ENCODE measurements at places on chromosomes 7 and 10.
A peak's percentile ranks its signal among the peaks of the same experiment; 100 is the strongest.

DNA sequence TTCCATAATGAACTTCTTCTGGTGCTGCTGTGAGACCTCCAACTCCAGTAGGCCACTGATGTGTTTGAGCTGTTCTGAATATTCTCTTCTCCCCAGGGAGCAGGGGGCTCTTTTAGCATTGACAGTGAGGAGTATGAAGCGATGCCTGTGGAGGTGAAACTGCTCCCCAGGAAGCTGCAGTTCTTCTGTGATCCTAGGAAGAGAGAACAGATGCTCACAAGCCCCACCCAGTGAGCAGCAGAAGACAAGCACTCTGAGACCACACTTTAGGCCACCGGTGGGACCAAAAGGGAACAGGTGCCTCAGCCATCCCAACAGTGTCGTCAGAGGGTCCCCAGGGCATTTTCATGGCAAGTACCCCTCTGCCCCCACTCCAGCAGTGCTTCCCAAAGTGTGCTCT is 49.3 kb downstream of the DENND11 start:
- DNase-seq, result no peak

DNA sequence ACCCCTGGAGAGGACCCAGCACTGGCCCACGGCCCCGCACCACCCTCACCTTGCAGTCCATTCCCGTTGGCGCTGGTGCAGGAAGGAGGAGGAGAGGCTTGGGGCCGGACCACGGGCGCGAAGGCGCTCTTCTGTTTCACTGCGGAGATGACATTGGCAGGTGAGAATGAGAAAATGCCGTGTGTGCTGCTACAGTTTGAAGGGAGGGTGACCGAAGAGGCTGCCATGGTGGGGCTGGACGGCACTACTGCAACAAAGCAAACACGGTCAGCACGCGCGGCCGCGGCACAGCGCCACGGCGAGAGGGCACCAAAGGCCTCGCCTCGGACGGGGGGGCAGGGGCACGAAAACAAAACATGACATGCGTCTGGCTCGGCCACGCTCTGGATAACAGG is 123.9 kb downstream of the EBF3 start:
- DNase-seq, result no peak

GRCh38 chr7:33423646-33424020 is 294.3 kb downstream of the BBS9 start:
- no peak for DNase-seq

- DNase-seq, result no peak
These were observed 50.1 kb upstream of the DNAAF5 start for GRCh38 chr7:676246-676971.

DNA sequence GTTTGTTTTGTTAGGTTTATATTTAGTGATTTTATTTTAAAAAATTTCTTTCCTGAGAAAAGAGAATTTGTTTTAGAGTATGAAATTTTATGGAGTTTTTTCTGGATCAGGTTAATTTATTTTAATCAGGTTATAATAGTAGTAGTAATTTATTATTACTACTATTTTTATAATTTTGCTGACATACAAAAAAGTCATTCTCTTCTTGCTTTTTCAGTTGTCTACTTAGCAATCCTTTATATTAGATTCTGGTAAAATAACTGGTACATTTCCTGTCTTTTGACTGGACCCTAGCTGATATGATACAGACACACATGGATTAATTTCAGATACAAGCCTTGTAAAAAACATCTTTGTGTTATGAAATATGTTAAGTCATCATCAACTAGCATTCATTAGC is 5.3 kb downstream of the CASD1 start:
- no peak for DNase-seq

GRCh38 chr10:13271552-13272163 is 28.2 kb downstream of the PHYH start:
- DNase-seq, result peak; percentile 33

- DNase-seq, result no peak
These were observed 100.9 kb downstream of the SAMD9 start for GRCh38 chr7:93016681-93017381.

DNA sequence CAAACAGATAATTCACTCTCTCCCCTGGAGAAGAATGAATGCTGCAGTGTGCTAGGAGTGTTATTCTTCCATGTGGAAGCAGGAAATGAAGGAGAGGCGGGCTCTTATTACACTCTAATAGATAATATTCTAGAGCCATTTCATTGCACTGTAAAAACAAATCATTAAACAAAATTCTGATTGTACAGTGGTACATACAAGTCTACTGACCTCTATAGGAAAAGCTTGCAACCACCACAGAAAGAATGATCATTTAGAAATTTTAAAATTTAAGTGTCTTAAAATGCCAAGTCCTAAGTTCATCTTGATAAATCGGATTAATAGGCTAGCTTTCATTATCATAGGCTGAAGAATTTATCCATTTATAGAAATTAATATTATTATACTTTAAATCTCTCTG is 960.3 kb upstream of the LRRN3 start:
- no peak for DNase-seq

DNA sequence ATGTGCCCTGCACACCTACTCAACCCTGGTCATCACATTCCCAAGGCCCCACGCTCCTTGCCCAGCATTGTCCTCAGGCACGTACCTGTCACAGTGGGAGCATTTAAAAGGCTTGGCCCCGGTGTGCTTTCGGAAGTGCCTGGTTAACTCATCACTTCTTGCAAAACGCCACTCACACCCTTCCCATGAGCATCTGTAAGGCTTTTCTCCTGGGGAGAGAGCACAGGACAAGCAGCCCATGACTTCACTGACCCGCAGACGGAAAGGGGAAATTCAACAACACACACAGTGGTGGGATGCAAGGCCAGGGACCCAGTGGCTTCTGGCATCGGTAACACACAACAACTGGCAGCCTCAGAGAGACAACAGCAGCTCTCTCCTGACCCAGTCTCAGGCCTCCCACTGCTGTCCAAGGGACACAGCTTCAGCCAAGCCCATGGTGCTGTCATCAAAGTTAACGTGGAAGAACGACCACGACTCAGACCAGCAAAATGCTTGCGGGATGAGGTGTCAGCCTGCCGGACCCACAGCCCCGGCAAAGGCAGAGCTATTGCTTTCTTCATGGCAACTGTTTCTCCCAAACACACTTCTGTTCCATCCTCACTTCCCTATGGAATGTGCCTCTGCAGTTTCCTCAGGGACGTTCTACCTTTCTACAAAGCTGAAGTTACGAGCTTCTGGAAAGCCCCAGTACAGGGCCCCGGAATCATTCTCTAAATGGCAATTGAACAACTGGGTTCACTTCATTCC is 4.8 kb downstream of the KLF6 start:
- no peak for DNase-seq

DNA sequence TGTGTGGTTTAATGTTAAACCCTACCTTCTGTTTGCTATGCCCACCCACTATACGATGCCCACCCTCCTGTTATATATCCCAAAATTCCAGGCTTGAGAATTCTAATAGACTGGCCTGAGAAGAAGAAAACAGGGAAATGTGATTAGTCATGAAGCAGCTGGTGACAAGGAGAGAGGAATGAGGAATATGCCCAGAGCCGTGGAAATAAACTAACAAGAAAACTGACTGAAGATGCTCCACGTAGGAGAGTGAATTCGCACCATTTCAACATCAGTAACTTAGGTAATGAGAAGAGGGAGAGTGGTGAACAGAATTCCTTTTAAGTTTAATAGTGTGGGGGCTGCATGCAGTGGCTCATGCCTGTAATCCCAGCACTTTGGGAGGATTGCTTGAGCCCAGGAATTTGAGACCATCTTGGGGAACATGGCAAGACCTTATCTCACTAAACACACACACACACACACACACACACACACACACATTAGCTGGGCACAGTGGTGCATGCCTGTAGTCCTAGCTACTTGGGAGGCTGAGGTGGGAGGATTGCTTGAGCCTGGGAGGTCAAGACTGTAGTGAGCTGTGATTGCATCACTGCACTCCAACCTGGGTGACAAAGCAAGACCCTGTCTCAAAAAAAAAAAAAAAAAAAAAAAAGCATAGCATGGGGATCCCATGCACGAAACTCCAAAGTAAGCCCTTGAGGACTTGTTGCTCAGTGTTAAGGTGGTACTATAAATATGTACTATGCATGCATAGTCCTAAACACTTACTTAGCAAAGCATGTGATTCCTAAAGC is 16.1 kb upstream of the SYPL1 start:
- no peak for DNase-seq

GRCh38 chr10:48701139-48701901 is 16.6 kb downstream of the WDFY4 start:
- DNase-seq, result no peak

- DNase-seq, result no peak
These were observed 118.9 kb downstream of the AMPH start for GRCh38 chr7:38512291-38512690.

- DNase-seq, result no peak
These were observed 520.0 kb downstream of the PARD3 start for GRCh38 chr10:34295142-34295548.

GRCh38 chr7:91235211-91235832 is 28.9 kb upstream of the FZD1 start:
- DNase-seq, result no peak

DNA sequence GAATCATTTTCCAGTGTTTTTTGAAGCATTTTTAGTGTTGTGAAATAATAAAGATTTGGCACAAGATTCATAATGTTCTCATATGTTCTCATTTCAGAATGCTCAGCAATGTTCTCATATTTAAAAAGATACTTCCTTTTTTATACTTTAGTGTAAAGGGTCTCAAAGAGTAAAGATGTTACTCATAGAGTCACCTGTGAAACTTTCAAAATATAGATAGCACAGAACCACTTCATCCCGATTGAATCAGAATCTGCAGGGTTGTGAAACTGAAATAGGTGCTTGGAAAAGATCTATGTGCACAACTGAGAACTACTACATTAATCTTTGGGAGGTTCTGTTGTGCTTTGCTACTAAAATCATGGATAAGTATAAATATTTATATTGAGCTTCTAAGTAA is 144.7 kb downstream of the MDFIC start:
- DNase-seq, result no peak

DNA sequence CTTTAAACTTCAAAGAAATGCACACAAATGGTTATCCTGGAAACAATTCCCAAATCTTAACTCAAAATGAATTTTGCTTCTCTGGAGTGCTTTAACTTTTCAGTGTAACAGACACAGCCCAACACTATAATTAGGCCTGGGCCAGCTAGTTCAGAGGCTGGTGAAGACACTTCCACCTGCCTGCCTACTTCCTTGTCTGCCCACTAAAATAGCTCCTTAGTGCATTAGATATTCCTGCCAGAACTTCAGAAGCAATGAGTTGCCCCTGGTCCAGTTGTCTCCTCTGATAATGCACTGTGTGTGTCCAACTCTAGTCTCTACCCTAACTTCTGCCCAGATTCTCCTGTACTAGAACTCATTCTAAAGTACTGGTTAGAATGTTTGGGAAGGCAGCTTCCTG is 150.9 kb upstream of the PRSS58 start:
- no peak for DNase-seq

DNA sequence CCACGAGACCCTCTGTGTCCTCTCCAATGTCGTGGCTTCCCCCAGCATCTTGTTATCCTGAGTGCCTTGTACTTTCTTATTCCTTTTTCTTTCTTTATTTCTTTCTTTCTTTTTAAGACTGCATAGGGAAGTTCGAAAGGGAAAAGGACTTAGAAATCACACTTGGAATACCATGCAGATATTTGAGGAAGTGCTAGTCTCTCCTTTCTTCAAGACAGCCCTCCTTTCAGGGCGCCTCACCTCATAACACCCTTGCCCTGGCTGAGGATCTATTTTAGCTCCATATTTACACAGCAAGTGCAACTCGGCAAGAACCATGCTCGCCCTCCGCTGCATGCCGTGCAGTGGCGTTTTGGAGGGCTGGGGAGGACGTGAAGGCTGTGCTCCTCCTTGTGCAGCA is 232.3 kb upstream of the GLI3 start:
- no peak for DNase-seq

GRCh38 chr7:69677054-69677852 is 79.0 kb downstream of the AUTS2 start:
- no peak for DNase-seq

- no peak for DNase-seq
These were observed 29.8 kb upstream of the FGFR2 start for GRCh38 chr10:121627876-121628581.

DNA sequence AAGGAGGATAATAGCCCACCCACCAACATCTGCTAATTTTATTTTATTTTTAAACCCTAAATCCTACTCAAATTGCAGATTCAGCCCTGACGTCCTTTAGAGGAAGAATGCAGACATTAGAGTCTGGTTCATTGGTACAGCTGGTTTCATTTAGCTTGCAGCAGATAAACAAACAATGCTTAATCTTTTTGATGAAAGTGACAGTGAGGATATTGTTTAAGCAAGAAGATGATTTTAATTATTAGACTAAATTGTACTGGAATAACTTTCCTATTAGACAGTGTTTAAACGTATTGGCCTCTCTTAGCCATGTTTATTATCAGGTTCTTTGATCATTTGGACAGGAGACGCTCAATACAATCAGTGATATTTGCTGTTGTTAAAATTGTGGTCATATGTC is 164.8 kb downstream of the CDK14 start:
- DNase-seq, result no peak

DNA sequence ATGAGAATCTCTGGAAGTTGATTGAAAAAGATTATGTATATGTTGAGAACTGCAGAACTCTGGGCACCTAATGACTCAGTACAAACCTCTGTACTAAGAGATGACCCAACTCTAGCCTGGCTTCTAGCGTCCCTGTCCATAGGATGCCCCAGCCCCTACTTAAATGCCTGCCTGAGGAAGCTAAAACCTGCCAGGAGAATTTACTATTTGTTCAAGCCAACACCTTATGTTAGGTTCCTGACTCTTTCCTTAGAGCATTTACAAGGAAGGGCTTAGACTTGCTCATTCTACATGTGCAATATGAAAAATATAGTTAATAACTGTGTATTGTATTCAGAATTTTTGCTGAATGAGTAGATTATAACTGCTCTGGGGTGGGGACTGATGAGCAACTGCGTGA is 37.5 kb upstream of the AOAH start:
- DNase-seq, result no peak

GRCh38 chr10:124739986-124740368 is 4.2 kb downstream of the FAM53B start:
- no peak for DNase-seq

GRCh38 chr10:126576336-126576735 is 94.2 kb downstream of the C10orf90 start:
- no peak for DNase-seq
